ENCODE measurements at places on chromosomes 12 and 14.

DNA sequence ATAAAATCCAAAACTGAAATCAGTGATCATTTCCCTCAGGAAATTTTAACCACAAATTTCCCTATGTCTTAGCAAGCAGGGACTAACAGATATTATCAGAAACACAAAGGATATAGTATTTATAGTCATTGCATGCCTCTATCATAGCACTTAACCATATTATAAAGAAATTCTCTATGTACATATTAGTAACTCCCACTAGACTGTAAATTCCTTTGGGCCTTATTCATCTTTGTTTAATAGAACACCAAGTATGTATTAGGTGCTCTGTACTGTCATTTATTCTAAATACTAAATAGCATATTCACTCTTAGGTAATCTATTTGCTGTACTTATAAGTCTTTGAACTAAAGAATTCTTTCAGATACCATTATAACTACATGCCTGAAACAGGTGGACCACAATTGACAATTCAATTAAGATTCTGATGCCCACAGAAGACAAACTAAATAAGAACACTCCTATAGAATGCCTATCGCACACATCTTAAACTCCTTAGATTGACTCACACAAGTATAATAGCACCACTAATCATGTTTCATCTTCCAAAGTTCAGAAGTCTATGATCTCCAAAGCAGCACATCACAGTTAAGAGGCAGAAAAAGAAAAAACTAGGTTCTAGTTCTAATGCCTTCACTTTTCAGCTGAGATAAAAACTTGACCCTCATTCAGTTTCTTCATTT, 134.1 kb downstream of the FSCB start:
- DNase-seq, result no peak

DNA sequence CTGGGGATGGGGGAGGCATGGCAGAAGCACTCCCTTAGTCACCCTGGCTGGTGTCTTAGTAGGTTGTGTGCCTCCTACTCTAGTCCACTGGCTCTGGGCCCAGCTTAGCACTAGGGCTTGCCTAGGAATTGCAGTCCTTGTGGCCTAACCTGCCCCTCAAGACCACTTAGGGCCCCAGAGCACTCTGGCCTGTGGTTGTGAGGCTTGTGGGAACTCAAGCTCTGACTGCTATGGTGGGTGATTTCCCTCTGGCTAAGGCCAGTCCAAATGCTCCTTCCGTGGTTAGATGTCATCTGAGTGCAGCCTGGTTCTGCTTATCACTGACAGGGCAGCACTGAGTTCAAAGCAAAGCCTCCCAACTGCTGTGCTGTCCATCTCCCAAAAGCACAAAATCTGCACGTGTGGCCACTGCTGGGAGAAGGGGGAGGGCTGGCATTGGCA, 20.2 kb downstream of the FGD4 start:
- no peak for DNase-seq

GRCh38 chr12:7354529-7354928, 50.7 kb downstream of the ACSM4 start:
- no peak for DNase-seq

DNA sequence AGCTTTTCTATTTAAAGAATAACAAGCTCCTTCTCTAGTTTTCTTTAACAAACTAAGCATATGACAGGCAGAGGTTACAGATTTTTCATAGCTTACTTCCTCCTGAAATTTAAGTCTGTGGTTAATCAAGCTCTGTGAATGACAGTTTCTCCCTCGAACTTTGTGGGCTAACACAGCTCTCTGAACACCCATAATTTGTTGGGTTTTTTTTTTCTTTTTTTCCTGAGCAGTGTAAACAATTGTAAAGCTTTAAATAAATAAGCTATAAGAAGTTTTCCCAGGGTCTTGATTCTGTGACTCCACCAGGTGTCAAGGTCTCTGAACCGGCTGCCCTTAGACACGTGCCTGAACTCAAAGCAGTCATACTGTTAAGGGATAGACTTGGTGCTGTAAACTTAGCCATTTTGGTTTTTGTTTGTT, 128.1 kb upstream of the AMIGO2 start:
- no peak for DNase-seq

DNA sequence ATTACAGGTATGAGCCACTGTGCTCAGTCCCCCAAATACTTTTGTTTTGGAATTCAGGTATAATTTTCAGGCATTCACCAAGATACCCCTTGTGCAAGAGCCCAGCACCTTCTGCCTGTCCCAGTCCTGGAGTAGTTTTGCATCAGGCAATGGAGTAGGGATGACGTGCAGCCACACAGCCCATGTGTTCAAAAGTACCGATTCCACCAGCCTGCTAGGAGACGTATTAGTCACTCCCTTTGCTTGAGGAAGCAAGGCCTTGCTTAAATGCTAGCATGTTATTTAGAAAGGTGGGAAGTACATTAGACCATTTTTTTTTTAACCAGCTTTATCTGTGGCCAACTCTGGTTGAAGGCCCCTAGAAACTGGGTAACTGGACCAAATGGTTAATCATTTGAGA, 15.0 kb upstream of the GALNT16 start:
- DNase-seq, result no peak

- no peak for DNase-seq
These were observed 126.9 kb downstream of the SLC25A21 start for GRCh38 chr14:37045340-37046061.

DNA sequence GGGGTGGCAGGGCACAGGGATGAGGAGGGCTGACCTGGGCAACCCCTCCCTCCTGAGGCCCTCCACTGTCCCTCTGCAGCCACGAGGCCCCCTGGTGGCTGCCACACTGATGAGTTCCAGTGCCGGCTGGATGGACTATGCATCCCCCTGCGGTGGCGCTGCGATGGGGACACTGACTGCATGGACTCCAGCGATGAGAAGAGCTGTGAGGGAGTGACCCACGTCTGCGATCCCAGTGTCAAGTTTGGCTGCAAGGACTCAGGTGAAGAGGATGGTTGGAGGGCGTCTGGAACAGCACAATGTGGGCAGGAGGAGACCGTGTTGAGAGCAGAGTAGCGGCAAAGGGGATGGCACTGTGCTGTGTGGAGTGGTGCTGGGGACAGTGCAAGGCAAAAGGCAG, 25.7 kb upstream of the LRP1-AS start:
- no peak for DNase-seq

GRCh38 chr12:90120627-90121026, 412.0 kb upstream of the ATP2B1 start:
- DNase-seq, result no peak

Measured in stimulated activated CD8-positive, alpha-beta memory T cell treated with anti-CD3 and anti-CD28 coated beads, Interleukin-12 subunit alpha, Interleukin-12 subunit beta, amount 100 ng/mL, for 4 hours (primary cell).